ENCODE measurements at places on chromosomes 1 and 21. TPM values are rescaled to one million over a fixed set of nuclear protein-coding genes. Genes with fewer than 3 reads are reported as not detected.

- DNase-seq = no peak
Measured at GRCh38 chr1:49630156-49630555, 393.6 kb downstream of the AGBL4 start.

Gene NTNG1
- 3.4 TPM for total RNA-seq

- peak; percentile 53 for DNase-seq
Measured at GRCh38 chr1:185559684-185560331, 174.4 kb upstream of the HMCN1 start.

GRCh38 chr1:206679738-206680211, 4.9 kb upstream of the MAPKAPK2 start:
- no peak for DNase-seq

GRCh38 chr1:47410068-47410455, 6.0 kb upstream of the FOXE3 start:
- DNase-seq = no peak

DNA sequence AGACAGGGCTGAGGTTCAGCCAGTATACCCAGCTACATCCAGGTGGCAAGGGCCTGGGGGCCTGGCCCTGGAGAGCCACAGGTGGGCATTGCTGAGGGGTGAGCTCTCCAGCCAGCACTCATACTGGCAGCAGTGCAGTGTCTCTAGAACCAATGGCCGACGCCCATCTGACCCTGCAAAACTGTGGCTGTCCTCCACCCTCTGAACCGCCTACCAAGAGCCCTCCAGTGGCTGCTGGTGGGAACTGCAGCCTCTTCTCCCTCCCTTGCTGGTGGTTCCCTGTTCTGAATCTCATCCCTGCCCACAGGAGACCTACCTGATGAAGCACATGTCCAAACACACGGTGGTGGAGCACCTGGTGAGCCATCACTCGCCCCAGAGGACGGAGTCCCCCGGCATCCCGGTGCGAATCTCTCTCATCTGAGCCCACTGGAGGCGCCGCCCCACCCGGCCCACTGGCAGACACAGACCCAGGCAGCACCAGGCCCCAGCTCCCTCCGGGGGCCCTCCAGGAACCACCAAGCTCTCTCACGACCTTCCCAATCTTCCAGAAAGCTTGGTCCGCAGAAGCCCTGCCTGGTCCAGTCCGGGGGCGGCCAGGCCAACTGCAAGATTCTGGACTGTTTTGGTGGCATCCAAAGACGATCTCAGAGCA, 22.1 kb downstream of the A3GALT2 start:
- peak; percentile 68 for DNase-seq

DNA sequence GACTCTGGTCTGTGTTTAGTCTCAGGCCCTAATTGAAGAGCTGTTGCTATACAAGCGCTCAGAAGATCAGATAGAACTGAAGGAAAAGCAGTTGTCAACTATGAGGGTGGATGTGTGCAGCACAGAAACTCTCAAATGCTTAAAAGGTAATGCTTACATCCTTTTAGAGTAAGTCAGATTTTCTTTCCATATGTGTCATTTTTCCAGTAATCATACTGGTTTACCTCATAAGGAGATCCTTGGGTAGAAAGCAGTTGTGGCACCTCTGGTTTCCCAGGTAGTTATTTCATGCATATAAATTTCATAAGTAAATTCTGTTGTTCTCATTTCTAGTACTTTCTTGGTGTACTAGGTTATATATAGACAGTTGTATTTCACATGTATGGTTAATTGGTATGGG, 43.0 kb upstream of the TARS2 start:
- no peak for DNase-seq

- DNase-seq = no peak
Measured at GRCh38 chr1:156565519-156565918, 6.8 kb downstream of the IQGAP3 start.

- DNase-seq = no peak
Measured at GRCh38 chr1:178877896-178878295, 7.0 kb upstream of the ANGPTL1 start.

- DNase-seq = no peak
Measured at GRCh38 chr1:25618433-25618808, 1.8 kb downstream of the MAN1C1 start.

GRCh38 chr1:236176337-236177336, 34.3 kb downstream of the GPR137B start:
- DNase-seq = no peak

Gene C1orf87
- not detected for total RNA-seq

DNA sequence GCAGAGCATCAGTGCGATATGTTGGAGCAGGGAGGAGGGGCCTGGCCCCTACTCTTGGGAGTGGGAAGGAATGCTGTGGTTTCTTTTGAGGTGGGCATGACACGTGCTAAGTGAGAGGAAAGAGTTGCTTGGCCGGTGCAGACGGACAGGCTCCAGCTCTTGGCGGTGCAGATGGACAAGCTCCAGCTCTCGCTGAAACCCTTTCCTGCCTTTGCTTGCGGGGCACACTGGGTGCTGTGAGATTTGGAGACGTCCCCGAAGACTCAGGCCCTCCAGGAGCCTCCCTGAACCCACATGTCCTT, 15.9 kb downstream of the PDXK start:
- peak; percentile 67 for DNase-seq

Gene SEC16B
- total RNA-seq = 0.46 TPM

- no peak for DNase-seq
Measured at GRCh38 chr1:67431869-67432578, 1.8 kb upstream of the SERBP1 start.

GRCh38 chr1:107135463-107135862, 5.4 kb upstream of the NTNG1 start:
- peak; percentile 40 for DNase-seq

Gene OR2G2
- not detected for total RNA-seq

Gene SLC5A9
- not detected for total RNA-seq

Gene MAP1LC3C
- not detected for total RNA-seq

- DNase-seq = no peak
Measured at GRCh38 chr1:60503266-60503925, 429.8 kb upstream of the C1orf87 start.

GRCh38 chr21:17732306-17732705, 86.8 kb downstream of the C21orf91 start:
- peak; percentile 16 for DNase-seq

- no peak for DNase-seq
Measured at GRCh38 chr1:227305894-227306626, 12.2 kb downstream of the CDC42BPA start.

GRCh38 chr1:35605867-35606182, 32.7 kb downstream of the TFAP2E start:
- no peak for DNase-seq

Gene BPNT1
- 43.1 TPM for total RNA-seq

GRCh38 chr1:80450711-80451110, 1350.0 kb upstream of the ADGRL2 start:
- no peak for DNase-seq

DNA sequence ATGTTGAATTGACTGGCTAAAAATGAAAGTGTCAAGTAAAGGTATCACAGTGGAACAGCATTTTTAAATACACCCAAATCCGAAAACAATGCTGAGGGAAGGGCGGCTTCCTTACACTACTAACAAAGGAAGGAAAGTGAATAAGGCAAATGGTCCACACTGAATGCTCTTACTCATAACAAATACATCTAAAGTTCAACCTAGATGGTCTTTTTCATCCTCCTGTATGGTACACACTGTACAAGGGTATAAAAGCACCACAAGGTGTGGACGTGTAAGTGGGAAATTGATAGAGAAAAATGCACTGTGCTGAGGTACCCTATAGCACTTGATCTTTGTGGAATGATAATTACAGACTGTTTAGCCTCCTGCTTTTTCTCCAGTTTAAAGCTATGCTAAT, 7.1 kb upstream of the PALMD start:
- DNase-seq = no peak

Gene A3GALT2
- not detected for total RNA-seq

DNA sequence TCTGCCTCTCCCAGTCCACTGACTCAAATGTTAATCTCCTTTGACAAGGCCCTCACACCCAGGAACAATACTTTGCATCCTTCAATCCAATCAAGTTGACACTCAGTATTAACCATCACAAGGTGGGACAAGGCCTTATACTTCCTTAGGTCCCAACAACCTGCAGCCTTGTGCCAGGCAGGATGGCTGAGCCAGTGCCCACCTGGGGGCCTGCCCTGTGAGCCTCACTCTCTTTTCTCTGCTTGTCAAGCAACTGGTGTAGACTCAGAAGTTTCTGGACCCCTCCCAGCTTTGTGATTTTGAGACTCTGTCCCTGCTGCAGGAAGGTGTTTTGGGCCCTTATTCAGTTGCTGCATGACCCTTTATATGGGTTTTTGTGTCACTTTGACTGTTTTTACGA, 310.0 kb upstream of the C1orf174 start:
- DNase-seq = no peak

Gene CLDN19
- not detected for total RNA-seq

- no peak for DNase-seq
Measured at GRCh38 chr1:199362996-199363395, 664.5 kb upstream of the NR5A2 start.

- DNase-seq = no peak
Measured at GRCh38 chr1:244362476-244362875, 89.2 kb downstream of the ADSS2 start.

Gene WDR64
- total RNA-seq = not detected

Gene MAP3K21
- total RNA-seq = 3.2 TPM

- DNase-seq = no peak
Measured at GRCh38 chr1:198676253-198676652, 37.4 kb downstream of the PTPRC start.

- DNase-seq = no peak
Measured at GRCh38 chr1:221565711-221566110, 176.2 kb downstream of the DUSP10 start.

GRCh38 chr21:40985370-40985769, 138.4 kb upstream of the DSCAM start:
- no peak for DNase-seq

Gene ZSCAN20
- 9.1 TPM for total RNA-seq

Data from Daoy (cell line).